Cardiac septum (tissue), 1 donor: ENCODE measurements at places on chromosomes 3 and 15. TPM values are rescaled to one million over a fixed set of nuclear protein-coding genes. Genes with fewer than 3 reads are reported as not detected.

Gene CNTN3
- total RNA-seq: 1.3 TPM

DNA sequence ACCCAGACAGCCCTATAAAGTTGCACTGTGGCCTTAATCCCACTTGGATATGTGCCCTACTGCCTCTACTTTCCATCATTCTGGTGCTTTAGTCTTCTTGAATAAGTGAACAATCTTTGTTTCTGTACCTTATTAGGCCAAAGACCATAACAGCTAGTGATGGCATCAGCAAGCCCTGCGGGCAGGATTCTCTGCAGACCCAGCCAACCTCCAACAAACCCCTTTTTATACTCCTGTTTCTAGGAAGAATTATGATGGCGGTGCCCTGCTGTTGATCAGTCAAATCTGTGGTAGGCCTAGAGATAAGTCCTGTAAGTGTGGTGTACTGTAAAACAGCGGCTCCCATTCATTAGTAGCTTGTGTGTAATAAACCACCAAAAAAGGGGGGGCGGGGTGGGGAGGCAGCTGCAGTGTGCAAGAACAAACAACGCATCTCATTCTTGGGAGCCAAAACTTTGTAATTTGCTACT lies 40.5 kb downstream of the SOX2 start:
- no peak for DNase-seq

Gene BTLA
- 0.35 TPM for total RNA-seq

Gene SLC4A7
- total RNA-seq: 13.5 TPM

- DNase-seq: no peak
Measured at GRCh38 chr15:69498987-69499386, 46.4 kb downstream of the RPLP1 start.

Gene AHSG
- not detected for total RNA-seq

DNA sequence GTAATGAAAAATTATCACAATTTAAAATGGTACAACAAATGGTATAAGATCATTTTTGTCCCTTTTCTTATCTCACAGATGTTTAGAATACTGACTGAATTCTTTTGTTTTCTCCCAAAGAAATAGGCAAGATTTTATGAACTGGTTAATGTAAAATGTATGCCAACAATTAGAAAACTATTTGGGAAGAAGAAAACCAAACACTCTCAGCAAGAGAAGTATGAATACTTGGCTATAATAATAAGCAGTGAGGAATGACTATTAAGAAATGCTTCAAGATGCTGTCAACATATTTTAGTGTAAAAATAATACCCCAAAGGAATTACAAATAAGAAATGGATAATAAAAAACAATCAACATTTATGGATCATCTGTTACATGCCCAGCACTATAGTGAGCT lies 18.5 kb downstream of the SHQ1 start:
- no peak for DNase-seq

DNA sequence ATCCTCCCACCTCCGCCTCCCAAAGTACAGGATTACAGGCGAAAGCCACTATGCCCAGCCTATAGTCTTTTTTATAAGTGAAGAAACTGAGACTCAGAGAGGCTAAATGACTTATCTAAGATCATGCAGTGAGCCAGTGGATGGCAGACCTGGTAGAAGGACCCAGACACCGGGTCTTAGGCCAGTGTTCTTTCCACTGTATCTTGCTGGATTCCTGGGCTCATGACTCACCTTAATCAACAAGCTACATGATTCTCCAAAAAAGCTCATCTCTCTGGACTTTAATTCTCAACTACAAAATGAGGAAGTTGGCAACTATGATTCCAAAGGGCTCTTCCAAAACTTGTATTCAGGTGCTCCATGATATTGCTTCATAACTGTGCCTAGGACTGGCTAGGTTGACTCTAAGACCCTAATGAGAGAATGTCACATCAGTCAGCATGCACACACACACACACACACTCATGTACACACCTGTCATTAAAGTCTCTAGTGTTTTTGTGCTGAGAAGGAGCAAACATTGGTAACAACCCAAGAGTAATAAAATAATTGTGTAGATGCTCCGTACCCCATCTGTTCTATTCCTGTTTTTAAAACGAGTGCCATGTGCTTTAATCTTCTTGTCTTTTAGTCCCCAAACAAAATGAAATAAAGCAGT lies 89.7 kb upstream of the SLC4A7 start:
- DNase-seq: no peak

DNA sequence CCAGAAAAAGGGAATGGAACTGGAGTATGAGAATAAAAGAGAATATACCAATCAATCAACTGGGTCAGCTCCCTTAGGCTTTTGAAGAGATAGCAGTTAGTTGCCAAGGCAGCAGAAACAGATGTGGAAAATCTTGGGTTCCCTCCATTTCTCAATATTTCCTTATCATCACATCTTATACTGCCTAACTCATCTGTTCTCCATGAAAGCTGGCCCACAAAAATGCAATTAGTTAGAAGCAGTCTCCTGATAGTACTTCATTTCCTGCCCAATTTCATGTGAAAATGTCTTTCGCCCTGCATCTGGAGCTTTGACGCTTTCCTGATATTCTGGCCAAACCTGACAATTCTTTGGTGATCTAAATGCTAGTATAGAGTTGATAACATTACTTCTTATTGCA lies 30.1 kb upstream of the SPTSSB start:
- no peak for DNase-seq

- no peak for DNase-seq
Measured at GRCh38 chr15:97661796-97662195, 298.7 kb upstream of the ARRDC4 start.
